Activated T-helper 2 cell treated with anti-CD3 and anti-CD28 coated beads, Interferon-gamma antibody, Interleukin-2, Interleukin-4, amounts not matched to agents 10 μg/mL and 5 μg/mL and 100 μg/mL, durations not matched to agents 14 hours and 24 hours and 36 hours (primary cell): ENCODE measurements at places on chromosomes 5 and 9. TPM values are rescaled to one million over a fixed set of nuclear protein-coding genes. Genes with fewer than 3 reads are reported as not detected.
A peak's percentile ranks its signal among the peaks of the same experiment; 100 is the strongest.

MEIKIN gene
- not detected in 2 replicates for total RNA-seq

ATP10B gene
- not detected in 2 replicates for total RNA-seq

ZFP2 gene
- total RNA-seq, result 0.18 TPM in 1 of 2 replicates, not detected in the other

FREM1 gene
- total RNA-seq, result not detected in 2 replicates

DRD1 gene
- not detected in 2 replicates for total RNA-seq

ADAMTS12 gene
- not detected in 2 replicates for total RNA-seq

CDK5RAP2 gene
- 59.8 and 60.7 TPM in 2 replicates for total RNA-seq

EQTN gene
- total RNA-seq, result not detected in 2 replicates

SLC24A2 gene
- not detected in 2 replicates for total RNA-seq

RAD17 gene
- total RNA-seq, result 24.7 and 28.0 TPM in 2 replicates

PTPN3 gene
- total RNA-seq, result 9.2 and 9.4 TPM in 2 replicates

SLC36A2 gene
- not detected in 2 replicates for total RNA-seq

SV2C gene
- 0.05 and 0.32 TPM in 2 replicates for total RNA-seq

PCDHGA9 gene
- 0.23 and 0.32 TPM in 2 replicates for total RNA-seq

SNCAIP gene
- total RNA-seq, result not detected in 2 replicates

GPR150 gene
- 0.11 and 0.14 TPM in 2 replicates for total RNA-seq

DNA sequence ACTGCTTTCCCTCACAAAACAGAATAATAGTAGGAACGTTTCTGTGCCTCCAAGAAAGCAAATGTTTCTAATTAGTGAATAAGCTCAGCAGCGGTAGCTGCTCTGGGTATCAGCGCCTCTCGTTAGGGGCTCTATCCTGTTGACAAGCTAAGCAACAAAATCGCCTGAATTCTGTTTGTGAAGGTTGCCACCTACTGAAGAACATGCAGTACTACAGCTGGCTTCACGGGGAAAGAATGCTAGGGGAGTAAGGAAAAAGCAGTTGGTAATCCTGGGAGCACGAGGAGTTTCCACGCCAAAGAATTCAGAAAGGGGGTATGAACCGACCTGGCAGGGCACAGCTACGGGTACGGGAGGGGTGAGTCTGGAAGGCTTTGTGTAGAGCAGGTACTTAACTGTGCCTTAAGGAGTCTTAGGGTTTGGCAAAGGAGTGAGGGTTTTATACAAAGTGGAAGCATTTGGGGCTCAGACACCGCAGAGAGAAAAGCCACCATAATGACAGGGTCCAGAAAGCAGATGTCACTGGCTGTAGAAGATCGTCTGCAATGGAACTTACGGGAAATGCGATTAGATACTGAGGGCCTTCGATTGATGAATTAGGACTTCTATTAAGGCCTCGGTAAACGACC lies 171.7 kb downstream of the TTC39B start:
- no peaks in the 10 kb centered on the region for H3K36me3 ChIP-seq
- no peak overlapping the region for H3K4me3 ChIP-seq
- no peak overlapping the region for H3K27ac ChIP-seq
- H3K4me1 ChIP-seq, result peaks cover 10% of the 10 kb centered on the region
- DNase-seq, result peak; percentile 33

DNA sequence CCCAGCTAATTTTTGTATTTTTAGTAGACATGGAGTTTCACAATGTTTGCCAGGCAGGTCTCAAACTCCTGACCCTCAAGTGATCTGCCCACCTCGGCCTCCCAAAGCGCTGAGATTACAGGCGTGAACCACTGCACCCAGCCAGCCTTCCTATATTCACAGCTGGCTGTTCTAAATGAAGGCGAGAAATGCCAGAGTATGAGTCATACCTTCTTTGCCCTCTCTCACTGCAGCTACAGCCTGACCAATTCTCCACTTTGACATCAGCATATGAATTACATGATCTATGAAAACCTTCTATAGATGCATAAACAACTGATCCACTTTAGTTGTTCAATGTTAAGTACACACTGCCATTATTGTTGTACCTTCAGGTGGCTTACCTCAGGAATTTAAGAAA lies 14.5 kb downstream of the APTX start:
- DNase-seq, result no peak
- no peak overlapping the region for H3K27ac ChIP-seq
- peaks cover 2% of the 10 kb centered on the region for H3K4me1 ChIP-seq
- H3K27me3 ChIP-seq, result no peaks in the 10 kb centered on the region
- peaks cover 67% of the 10 kb centered on the region for H3K36me3 ChIP-seq

- no peak overlapping the region for H3K27ac ChIP-seq
- H3K4me3 ChIP-seq, result no peak overlapping the region
- no peak for DNase-seq
- H3K4me1 ChIP-seq, result peaks cover 7% of the 10 kb centered on the region
- no peaks in the 10 kb centered on the region for H3K36me3 ChIP-seq
- H3K27me3 ChIP-seq, result peaks cover 84% of the 10 kb centered on the region
Observed at GRCh38 chr5:93611273-93611975, 28.4 kb downstream of the NR2F1 start.

DNA sequence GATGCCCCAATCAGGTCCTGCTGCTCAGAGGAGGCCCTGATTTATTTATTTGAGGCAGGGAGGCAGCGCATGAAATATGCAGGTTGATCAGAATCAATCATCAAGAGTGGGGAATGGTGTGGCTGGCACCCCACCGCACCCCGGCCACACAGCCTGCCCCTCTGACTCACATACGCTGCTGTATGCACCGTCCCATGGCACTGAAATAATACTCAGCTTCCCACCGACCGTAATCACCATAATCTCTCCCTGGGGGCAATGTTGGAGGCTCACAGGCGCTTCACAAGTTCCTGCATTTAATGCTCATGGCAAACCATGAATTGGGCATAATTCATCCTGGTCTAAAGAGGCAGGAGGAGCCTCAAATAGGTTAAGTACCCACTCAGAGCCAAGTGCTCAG lies 141.2 kb upstream of the TBC1D2 start:
- no peaks in the 10 kb centered on the region for H3K4me1 ChIP-seq
- no peaks in the 10 kb centered on the region for H3K27me3 ChIP-seq
- no peak overlapping the region for H3K4me3 ChIP-seq
- no peak overlapping the region for H3K27ac ChIP-seq

- H3K4me3 ChIP-seq, result no peak overlapping the region
- H3K4me1 ChIP-seq, result no peaks in the 10 kb centered on the region
Observed at GRCh38 chr5:2575292-2575691, 176.2 kb downstream of the IRX2 start.

DNA sequence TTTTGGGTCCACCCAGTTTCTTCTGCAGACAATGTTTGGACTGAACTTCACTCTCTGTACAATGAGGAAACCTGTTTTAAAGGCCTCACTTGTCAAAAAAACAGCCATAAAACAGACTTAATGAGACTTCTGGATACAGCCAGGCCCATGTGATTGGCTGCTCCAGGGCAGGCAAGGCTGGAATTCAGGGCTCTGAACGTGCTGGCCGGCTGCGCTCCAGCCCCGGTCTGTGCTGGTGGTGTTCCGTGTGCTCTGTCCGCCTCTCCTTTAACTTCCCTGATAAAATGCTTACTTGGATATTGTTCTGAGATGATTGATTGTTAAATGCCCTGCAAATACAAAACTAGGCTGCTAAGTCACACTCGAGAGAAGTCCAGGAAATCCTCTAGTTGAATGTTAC lies 131.2 kb upstream of the KLF4 start:
- H3K27me3 ChIP-seq, result no peaks in the 10 kb centered on the region
- no peak overlapping the region for H3K27ac ChIP-seq
- DNase-seq, result no peak

GRCh38 chr9:125752070-125752628 lies 5.0 kb downstream of the PBX3 start:
- H3K27ac ChIP-seq, result no peak overlapping the region
- H3K4me1 ChIP-seq, result peaks cover 43% of the 10 kb centered on the region
- H3K27me3 ChIP-seq, result no peaks in the 10 kb centered on the region

DNA sequence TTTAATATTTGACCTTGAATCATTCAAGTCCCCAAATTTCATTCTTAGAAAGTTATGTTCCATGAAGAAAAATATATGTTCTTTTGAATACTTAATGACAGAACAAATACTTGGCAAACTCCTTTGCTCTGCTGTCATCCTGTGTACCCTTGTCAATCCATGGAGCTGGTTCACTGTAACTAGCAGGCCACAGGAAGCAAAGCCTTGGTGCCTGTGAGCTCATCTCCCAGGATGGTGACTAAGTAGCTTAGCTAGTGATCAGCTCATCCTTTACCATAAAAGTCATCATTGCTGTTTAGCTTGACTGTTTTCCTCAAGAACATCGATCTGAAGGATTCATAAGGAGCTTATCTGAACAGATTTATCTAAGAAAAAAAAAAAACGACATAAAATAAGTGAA lies 65.4 kb downstream of the WDR41 start:
- no peak overlapping the region for H3K4me3 ChIP-seq
- H3K4me1 ChIP-seq, result peaks cover 20% of the 10 kb centered on the region
- H3K27me3 ChIP-seq, result no peaks in the 10 kb centered on the region
- H3K27ac ChIP-seq, result no peak overlapping the region
- no peak for DNase-seq

DNA sequence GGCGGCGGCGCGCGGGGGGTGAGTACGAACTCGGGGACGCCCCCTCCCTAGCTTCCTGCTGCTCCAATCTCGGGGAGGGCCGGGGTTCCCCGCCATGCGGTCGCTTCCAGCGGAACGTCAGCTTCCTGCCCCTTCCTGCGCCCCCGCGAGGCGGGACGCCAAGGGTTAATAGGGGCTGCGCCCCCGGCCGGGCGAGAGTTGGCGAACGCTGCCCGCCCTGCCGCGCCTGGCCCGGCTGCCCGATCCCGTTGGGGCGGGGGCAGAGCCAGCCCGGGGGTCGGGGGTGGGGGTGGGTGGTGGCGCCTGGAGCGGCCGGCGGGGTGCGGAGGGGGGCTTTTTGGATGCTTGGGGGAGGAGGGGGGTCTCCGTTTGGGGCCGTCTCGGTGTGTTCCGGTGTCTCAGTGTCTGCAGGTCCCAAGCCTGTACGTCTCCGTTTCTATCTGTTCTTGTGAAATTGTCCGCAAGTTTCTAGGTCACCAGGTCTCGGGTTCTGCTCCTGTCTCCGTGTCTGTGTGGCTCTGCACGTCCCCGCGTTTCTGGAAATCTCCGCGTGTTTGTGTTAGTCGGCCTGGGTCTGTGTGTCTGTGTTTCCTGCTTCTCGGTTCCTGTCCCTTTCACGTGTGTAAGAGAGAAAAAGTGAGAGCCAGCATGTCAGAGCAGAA lies 789 bp downstream of the COL27A1 start:
- H3K36me3 ChIP-seq, result no peaks in the 10 kb centered on the region
- H3K27ac ChIP-seq, result peak overlapping the region; percentile 74

DNA sequence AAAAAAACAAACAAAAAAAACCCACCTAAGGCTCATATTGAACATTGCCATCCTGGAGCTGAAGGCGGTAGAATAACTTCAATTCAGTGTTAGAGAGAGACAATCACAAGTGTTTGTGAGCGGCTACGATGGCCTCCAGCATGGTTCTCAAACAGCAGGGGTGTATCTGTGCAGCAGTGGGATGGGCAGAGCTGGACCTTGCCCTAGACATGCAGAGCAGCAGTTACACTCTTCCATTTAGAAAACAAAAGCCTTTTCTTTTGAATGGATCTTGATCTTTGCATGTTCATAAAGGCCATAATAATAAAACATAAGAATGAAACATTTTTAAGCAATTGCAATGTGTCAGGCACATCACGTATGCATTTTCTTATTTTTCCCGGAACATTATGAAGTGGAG lies 50.3 kb downstream of the ARHGAP26 start:
- no peaks in the 10 kb centered on the region for H3K36me3 ChIP-seq
- peaks cover 67% of the 10 kb centered on the region for H3K4me1 ChIP-seq
- peak overlapping the region; percentile 67 for H3K27ac ChIP-seq
- H3K4me3 ChIP-seq, result no peak overlapping the region
- H3K27me3 ChIP-seq, result no peaks in the 10 kb centered on the region
- DNase-seq, result no peak

DNA sequence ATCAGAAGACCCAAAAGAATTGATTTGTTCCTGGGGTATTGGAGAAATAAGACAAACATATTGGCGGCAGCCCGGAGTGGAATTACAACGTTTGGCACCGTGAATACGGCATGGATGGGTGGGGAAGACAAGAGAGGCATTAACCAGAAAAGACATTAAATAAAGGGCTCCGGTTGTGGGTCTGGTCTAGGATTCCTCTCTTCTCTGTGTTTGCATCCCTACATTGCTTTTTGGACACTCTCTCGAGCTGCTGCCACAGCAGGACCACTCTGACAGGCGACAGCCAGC lies 138.7 kb upstream of the PALM2AKAP2 start:
- no peak overlapping the region for H3K27ac ChIP-seq
- H3K4me3 ChIP-seq, result no peak overlapping the region
- no peak for DNase-seq
- H3K4me1 ChIP-seq, result no peaks in the 10 kb centered on the region
- H3K27me3 ChIP-seq, result peaks cover 48% of the 10 kb centered on the region

DNA sequence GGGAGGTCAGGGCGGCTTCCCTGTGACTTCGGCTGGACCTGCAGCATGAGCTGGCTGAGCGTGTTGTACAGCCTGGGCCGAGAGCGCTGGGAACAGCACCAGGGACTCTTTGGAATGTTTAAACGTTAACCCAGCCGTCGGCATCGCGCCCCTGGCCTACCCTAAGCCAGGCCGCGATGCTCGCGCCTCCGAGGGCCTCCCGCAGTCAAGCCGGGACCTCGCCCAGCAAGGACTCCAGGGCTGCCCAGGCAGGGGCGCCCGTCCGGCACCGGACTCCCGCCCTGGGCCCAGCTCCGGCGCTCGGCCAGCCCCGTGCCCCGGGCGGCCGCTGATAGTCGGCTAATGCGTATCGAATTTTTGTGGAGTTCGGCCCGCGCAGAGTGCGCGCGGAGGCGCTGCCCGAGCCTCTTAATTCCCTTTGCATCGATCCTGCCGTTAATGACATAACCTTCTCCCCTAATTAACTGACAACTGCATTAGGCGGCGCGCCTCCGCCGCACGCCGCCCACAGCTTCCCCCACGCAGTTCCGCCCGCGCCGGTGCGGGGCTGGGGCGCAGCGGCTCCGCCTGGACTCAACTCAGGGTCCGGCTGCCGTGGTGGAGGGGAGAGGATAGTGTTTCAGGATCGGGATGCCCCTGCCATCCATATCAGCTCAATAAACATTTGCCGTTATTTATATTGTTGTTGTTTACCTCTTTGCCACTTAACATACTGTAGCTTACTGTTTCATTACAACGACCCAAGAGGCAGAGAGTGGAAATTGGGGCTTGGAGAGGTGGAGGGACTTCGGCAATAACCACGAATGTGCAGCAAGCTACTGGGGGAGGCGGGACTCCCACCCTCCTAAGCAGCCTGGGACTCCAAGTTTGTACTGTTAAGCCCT lies 28.8 kb upstream of the CDC23 start:
- H3K27me3 ChIP-seq, result peaks cover 44% of the 10 kb centered on the region
- no peaks in the 10 kb centered on the region for H3K36me3 ChIP-seq
- peaks cover 11% of the 10 kb centered on the region for H3K4me1 ChIP-seq

- H3K4me1 ChIP-seq, result no peaks in the 10 kb centered on the region
- no peak overlapping the region for H3K4me3 ChIP-seq
- DNase-seq, result no peak
- H3K27ac ChIP-seq, result no peak overlapping the region
Observed at GRCh38 chr9:81868145-81868544, 60.1 kb upstream of the SPATA31D4 start.

GRCh38 chr5:177131019-177131320 lies 2.6 kb upstream of the NSD1 start:
- H3K27me3 ChIP-seq, result no peaks in the 10 kb centered on the region
- peak overlapping the region; percentile 24 for H3K27ac ChIP-seq
- peaks cover 15% of the 10 kb centered on the region for H3K36me3 ChIP-seq
- H3K4me3 ChIP-seq, result no peak overlapping the region
- peaks cover 28% of the 10 kb centered on the region for H3K4me1 ChIP-seq
- no peak for DNase-seq

- H3K4me3 ChIP-seq, result no peak overlapping the region
- no peaks in the 10 kb centered on the region for H3K36me3 ChIP-seq
- H3K4me1 ChIP-seq, result no peaks in the 10 kb centered on the region
- no peak overlapping the region for H3K27ac ChIP-seq
- no peak for DNase-seq
Observed at GRCh38 chr5:133252133-133252480, 200.3 kb downstream of the HSPA4 start.

GRCh38 chr5:149831492-149831891 lies 101.4 kb downstream of the PPARGC1B start:
- no peaks in the 10 kb centered on the region for H3K36me3 ChIP-seq
- H3K27ac ChIP-seq, result no peak overlapping the region
